NCI-H1105 (cell line): ENCODE measurements at places on chromosomes 4 and X.

DNA sequence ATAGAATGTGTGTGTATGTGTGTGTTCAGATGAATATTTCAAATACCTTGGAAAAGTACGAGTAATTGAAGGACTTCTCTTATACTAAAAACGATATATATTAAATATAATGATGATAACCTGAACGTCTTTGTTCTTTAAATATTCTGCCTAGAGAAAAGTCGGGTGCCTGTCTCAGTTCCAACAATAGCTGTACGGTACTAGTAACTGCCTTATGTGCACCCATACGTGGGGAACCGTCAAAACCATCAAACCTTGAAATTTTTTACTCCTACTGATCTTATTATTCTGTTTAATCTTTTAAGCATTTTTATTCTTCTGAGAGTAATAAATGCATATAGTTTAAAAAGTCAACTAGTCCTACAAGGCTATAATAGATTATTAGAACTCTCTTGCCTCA is 1045.7 kb downstream of the C4orf33 start:
- DNase-seq: no peak

DNA sequence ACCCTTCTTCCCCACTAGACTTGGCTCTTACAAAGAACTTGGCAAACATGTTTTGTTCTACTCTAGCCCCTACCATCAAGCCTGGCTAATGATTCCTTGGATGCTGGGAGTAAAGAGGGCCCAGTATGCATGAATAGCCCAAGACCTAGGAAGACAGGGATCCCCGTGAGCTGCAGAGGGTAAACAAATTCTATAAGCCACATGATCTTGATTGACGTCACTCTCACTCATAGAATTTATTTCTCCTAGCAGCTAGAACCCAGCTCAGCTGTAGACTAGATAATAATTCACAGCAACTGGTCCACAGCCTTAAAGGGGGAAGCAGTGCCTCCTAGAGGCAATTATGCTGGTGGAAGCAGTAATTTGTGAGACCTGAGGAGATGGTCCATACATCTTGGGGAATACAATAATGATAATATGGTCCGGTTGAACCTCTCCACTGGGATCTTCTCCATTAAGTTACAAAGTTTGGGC is 16.1 kb upstream of the USO1 start:
- no peak for DNase-seq

DNA sequence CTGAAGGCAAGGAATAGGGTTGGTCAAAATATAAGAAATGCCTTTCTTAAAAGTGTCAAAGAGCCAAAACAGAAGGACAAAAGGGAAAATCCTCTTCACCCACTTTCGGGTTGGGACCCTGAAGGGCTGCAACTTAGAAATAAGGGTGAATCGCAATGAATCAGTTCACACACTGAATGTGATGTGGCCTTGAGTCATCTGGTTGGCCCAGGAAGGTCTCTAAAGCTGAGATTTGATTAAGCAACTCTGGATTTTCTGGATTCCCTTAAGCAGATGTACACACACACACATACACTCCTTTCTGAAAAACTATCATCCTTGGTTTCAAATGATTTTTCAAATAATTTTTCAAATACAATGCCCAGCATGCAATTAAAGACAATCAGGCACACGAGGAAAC is 13.1 kb downstream of the TAB3 start:
- DNase-seq: no peak

DNA sequence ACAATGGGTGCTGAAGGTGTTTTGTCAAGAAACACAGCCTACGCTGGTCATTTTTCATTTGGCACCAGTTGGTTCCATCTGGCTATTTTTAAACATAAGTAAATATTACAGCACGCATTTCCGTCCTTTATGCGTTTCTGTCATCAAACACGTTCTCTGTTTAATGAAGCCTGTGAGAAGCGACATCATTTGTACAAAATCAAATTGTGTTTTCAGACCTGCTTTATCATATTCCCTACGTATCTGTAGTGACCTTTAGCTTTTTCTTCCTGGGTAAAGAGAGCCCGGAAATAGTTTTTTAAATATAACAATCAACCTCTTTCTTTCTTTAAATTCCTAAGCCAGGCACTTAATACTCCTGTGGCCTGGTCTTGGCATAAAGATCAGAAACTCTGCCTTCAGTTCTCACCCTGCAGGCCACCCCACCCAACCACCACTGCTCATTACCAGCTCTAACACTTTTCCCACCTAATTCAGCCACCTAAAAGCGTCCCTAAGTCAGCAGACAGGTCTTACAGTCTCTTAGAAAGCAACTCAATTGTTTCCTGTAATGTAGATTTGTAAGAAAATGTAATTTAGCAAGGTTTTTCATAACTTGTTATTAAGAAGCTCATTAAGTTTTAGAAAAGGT is 30.4 kb downstream of the ACSL1 start:
- DNase-seq: no peak

DNA sequence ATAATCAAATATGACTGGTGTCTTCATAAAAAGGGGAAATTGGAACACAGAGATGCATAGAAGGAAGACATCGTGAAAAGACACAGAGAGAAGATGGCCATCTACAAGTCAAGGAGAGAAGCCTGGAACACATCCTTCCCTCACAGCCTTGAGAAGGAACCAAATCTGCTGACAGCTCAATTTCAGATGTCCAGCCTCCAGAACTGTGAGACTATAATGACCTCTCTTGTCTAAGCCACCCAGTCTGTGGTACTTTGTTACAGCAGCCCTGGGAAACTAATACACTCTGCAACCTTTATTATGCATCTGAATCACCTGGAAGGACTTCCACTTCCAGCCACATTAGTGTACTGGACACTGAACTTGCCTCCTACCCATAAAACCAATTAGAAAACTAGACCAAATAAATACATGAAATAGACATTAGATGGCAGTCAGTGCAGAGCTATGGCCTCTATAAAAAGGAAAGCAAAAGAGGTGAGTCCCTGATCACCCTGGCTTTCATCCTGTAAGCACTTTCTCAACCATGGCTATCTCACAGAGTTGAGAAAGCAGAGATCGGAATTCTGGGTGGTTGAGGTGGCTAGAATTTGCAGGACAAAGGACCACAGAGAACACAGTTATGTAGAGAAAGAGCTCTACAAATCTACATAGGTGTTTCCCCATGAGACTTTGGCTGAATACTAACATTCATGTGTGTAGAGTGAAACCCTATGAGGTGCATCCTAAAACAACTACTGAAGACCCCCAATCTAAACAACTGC is 25.7 kb downstream of the GAB3 start:
- DNase-seq: no peak

- DNase-seq: no peak
Observed at GRCh38 chr4:63898961-63899360, 510.3 kb downstream of the TECRL start.

DNA sequence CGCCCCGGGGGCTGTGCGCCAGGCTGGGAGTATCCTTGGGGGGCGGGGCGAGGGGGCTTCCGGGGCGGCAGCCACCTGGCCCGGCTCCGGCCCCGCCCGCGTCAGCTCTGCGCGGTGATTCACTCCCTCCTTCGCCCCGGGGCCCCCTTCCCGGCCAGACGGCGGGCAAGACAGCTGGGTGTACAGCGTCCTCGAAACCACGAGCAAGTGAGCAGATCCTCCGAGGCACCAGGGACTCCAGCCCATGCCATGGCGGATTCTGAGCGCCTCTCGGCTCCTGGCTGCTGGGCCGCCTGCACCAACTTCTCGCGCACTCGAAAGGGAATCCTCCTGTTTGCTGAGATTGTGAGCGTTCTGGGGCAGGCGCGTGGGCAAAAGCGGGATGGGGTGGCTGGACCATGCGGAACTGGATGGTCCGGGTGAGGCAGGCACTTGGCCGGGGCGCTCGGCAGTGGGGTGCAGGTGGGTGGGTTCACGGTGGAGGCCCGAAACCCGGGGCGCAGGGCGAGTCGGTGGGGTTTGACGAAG is at the start of gene PLP2:
Gene PLP2, plus strand, starts transcription at position 147 of the 528 bp plus-strand sequence. Its CDS starts 103 bp downstream, at position 250.
- DNase-seq: no peak

DNA sequence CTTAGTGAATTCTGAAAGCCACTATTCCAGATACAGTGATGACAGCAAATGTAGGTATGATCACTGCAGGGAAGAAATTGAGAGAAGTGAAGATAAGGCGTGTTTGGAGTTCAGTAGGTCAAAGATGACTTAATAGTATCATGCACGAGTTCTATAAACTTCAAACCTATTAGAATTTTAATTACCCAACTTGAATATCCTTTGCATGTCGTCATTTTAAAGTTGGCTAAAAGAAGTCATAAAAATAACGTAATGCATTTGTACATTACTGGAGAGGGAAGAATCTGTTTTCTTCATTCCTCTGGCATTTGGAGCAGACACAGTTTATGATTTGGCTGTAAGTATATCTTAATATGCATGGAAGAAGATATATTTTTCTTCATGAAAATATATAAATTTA is 68.6 kb upstream of the MXRA5 start:
- no peak for DNase-seq

GRCh38 chrX:136061286-136061685 is 76.1 kb downstream of the SLC9A6 start:
- no peak for DNase-seq
